ENCODE measurements at places on chromosomes 5 and 9.
A peak's percentile ranks its signal among the peaks of the same experiment; 100 is the strongest.

- DNase-seq = no peak
Measured at GRCh38 chr5:89437450-89438435, 554.8 kb upstream of the MEF2C start.

DNA sequence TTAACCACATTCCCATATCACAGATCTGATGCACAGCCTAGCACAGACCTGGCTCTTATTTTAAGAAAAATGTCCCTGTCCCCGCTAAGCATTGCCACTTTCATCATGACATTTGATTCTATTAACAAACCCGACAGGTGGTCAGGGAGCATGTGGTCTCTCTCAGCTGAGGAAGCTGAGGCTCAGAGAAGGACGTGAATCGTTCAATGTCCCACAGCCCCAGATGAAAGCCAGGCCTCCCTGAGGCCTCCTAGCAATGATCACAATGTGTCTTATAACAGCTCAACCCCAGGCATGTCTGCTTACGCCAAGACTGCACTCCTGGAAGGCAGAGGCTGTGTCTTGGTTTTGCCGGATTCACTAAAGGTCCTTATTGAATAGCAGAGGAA lies 10.4 kb upstream of the CRB2 start:
- no peak for DNase-seq

- no peak for DNase-seq
Measured at GRCh38 chr5:66427139-66427442, 169.1 kb upstream of the MAST4 start.

DNA sequence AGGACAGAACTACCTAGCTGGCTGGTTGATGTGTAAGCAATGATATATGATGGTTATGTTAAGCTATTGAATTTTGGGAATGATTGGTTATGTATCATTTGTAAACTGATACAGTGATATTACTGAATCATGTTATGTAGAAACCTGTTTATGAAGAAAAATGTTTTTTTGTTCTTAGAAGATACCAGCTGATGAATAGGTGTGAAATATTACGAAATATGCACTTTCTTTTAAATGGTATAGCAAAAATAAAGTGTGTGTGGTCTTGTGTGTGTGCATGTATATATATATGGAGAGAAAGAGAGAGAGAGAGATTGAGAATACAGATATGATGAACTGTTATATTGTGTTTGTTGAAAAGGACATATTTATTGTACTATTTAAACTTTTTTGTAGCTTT lies 164.1 kb downstream of the WDR70 start:
- DNase-seq = no peak

DNA sequence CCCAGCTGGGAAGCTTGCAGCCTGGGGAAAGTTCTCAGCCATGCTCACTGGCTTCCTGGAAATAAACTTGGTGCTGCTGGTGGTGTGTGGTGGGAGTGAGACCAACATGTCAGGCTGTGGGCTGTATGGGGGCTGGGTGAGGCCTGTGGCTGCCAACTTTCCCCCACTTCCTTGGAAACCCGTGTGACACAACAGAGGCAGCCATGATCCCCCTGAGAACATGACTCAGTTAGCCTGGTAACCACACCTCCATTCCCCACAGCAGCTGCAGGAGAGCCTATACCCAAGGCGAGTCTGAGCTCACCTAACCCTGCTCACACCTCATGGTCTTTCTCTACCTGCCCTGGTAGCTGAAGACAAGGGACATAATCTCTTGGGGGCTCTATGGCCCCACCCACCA lies 72.7 kb upstream of the RGMB start:
- no peak for DNase-seq

GRCh38 chr5:116681334-116682013 lies 106.9 kb upstream of the SEMA6A start:
- no peak for DNase-seq

GRCh38 chr9:15509931-15510788 lies 610 bp downstream of the PSIP1 start:
- DNase-seq = no peak

GRCh38 chr5:77853353-77853907 lies 77.3 kb upstream of the TBCA start:
- DNase-seq = no peak

GRCh38 chr5:115815693-115816225 lies 700 bp downstream of the CDO1 start:
- no peak for DNase-seq

GRCh38 chr5:62550103-62550502 lies 28.5 kb upstream of the LRRC70 start:
- no peak for DNase-seq

- DNase-seq = no peak
Measured at GRCh38 chr9:38083858-38084555, 15.0 kb upstream of the SHB start.

- no peak for DNase-seq
Measured at GRCh38 chr5:165188556-165189175, 1683.2 kb downstream of the MAT2B start.

- DNase-seq = no peak
Measured at GRCh38 chr5:96337048-96337781, 95.8 kb downstream of the PCSK1 start.

- DNase-seq = no peak
Measured at GRCh38 chr9:126625329-126626126, 11.8 kb downstream of the LMX1B start.

- DNase-seq = no peak
Measured at GRCh38 chr5:9699681-9700080, 69.5 kb upstream of the TAS2R1 start.

DNA sequence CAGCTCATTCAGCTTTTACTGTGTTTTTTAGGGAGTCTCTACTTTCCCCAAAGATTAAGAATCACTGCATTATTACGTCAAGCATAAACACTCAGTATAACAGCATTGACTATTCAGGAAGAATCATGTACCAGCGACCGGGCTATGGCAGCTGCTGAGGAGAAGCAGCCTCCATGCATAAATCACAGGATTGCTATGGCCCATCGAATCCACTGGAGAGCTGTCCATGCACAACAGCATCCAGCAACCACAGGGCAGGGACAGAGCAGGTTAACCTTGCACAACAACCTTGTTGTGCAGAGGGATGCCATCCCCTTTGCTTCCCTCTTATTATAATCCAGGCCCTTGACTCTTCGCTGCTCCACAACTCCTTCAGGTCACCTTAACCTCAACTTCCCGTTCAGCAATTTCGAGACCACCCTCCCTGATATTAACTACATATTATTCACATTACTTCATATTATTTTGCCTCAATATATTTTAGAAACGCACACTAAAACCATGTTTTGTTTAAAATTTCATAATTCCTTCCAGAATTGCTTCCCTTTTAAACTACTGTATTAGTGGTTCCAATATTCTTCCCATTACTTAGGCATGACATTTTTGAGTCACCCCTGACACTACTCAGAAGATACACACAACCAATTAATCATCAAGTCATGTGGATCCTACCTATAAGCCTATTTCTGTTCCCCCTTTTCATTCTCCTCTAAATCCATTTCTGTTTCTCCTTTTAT lies 991 bp downstream of the IARS1 start:
- DNase-seq = no peak

- DNase-seq = peak; percentile 74
Measured at GRCh38 chr9:124869986-124870560, 8.1 kb downstream of the ARPC5L start.

DNA sequence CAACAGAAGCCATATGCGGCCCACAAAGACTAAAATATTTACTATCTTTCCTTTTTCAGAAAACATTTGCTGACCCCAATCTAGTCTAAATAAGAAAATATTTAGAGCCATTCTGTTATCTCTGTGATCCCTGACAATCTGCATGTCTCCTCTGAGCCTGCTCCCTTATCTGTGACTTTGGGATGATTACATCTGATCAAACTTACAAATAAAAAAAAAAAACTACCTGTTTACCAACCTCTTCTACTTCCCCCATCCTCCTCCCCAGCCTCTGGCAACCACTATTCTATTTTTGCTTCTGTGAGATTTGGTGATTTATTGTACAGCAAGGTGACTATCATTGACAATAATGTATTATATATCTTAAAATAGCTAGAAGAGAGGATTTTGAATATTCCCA lies 176.3 kb upstream of the CD180 start:
- no peak for DNase-seq

- DNase-seq = no peak
Measured at GRCh38 chr5:140116716-140117115, 2.8 kb downstream of the PURA start.

DNA sequence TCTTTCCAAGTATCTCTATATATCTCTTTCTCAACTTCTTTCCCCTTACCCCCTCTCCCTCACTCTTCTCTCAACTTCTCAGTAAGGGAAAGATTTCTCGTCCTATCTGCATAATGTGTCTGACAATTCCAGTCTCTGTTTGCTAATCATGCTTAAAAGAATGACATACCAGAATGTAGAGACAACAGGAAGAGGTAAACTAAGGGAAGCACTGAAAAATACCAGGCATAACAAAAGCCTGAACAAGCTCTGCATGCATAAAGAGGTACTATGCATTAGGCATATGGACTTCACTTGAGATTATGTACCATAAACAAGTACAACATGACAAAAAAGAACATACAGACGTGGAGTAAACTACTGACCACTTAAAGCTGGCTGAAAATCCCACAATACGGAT lies 62.6 kb downstream of the SEMA5A start:
- no peak for DNase-seq

GRCh38 chr5:98909363-98909762 lies 19.4 kb downstream of the CHD1 start:
- DNase-seq = no peak

- no peak for DNase-seq
Measured at GRCh38 chr5:133331941-133332340, 280.1 kb downstream of the HSPA4 start.

DNA sequence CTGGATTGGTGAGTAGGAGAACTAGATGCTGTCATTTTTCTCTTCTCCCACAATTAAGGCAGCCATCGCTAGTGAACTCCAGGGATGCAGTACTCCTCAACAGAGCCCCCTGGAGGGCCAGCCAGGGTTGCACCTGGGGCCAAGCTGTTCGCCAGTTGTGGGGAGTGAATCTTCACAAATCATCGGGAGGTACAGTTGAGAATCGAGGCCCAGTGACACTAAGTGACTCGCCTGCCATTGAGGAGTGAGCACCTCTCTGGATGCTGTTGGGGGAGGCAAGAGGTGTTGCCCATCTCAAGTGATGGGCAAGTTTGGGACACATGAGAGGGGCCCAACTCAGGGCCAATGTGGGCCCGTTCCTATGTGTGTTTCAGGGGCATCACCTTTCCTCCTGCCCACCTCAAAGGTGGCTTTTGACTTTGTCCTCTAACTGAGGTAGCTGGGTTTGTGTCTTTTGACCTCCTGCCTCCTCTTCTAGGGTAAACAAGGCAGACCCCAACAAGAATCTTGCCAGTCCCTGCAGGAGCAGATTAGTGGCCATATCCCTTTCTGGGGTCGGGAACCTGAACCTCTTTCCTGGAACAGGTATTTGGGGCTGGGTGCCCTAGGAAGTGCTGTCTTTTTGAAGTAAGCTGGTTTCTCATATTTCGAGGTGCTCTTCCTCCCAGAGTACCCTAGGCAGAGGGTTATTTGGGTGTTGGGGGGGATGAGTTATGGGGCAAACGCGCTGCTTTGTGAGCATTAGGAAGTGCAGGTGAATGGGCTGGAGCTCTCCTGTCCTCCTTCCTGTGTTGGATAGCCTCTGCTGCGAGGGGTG lies 181.2 kb downstream of the MACROH2A1 start:
- no peak for DNase-seq

DNA sequence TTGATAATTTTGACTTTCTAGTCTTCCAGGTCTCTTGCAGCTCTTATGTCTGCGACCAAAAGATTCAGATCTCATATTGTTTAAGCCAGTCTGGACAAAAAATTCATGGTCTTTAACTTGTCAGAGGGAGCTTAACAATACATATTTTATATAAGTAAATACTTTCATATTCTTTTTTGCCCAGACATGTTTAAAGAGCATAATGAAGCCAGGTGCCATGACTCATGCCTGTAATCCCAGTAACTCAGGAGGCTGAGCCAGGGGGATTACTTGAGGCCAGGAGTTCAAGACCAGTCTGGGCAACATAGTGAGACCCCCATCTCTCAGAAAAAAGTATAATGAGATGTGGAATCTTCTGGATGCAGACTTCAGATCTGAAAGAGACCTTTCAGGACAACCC lies 69.8 kb downstream of the JMY start:
- DNase-seq = no peak

- no peak for DNase-seq
Measured at GRCh38 chr5:135887881-135888614, 7.6 kb downstream of the IL9 start.

DNA sequence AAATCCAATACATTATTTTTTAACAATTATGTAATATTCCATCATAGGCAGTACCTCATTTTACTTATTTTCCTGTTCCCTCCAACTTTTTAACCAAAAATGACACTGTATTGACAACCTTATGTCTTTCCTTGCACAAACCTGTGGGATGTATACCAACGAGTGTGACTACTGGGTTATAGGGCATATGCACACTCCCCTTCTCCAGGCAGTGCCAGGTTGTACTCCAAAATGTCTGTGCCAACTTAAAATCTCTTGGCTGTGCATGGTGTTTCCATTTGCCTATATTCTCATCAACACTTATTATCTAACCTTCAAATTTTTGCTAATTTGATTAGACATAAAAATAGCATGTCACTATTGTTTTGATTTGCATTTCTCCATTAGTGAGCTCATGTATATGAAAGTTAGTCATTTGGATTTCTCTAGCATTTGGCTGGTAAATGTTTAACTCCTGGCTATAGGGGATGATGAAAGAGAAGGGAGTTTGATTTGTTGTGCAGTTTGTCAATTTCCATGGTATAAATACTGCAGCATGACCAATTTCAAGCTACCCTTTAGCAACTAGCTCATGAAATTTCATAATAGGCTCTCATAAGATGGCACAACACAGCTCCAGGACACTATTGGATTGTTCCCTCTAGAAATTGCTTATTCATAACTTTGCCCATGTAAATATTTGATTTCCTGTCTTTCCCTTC lies 129.9 kb downstream of the BAAT start:
- DNase-seq = no peak

DNA sequence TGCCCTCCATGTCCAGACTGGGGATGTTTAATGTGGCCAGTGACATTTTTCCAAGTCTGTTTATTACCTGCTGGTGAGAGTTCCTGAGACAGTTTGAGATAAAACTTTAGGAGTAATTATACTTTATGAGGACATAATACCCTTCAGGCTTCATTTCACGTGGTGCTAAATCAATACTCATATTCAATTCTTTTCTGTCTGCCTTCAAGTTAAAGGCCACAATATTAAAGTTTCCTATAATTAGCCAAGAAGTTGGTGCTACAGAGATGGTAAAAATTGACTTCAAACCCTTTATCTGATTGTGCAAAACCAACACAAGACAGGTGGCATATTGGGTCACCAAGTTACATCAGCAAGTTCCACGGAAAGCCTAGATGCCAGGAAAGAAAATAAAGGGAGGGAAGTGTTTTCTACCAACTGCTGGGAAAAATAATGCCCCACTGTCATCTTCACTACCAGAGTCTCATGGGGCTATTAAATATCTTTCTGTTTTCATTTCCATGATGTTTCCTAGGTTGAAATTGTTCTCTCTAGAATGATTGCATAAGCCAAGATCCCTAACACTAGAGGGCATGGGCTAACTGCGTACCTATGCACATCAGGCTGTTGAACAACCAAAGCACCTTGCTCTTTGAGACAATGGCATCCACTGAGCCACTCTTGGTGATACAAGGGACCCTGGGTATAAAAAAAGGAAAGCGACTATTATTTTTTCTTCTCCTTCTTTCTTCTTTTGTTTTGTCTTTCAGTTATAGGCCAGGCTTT lies 68.7 kb downstream of the INSYN2B start:
- DNase-seq = no peak

Measured in CD4-positive, alpha-beta memory T cell (primary cell).